ENCODE measurements at places on chromosomes 5 and 9.

DNA sequence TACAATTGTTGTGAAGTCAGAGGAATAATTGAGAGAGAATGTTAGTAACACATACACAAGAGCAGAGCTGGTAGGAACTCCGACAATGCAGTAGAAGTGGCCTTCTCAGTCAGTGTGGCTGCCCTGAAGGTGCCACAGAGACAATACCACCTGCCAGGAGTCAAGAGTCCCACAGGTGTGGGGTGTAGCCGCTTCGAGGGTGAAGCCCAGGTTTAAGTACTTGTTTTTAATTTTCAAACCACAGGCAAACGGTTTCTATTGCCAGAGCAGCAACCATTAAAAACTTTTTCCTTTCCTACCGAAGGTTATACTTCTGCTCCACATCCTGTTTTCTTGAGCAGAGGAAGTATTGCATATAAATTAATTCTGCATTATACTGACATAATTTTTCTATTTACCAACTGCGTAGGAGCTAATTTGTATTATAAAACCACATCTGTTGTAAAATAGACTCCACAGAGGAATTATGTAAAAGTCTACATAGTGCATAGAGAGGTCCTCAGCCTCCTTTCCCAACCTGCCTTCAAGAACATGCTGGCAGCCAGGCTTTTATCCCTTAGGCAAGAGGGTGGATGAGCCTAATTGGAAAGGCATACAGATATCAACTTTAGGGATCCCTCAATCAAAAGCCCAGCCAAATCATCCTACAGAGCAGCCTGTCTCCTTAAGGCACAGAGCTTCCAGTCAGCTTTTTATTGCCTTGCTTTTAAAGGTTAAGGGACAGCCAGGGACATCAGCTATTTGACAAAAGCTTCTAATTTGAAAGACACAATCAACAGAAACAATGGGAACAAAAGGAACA lies 12.9 kb upstream of the ACTBL2 start:
- no peak for ATAC-seq

GRCh38 chr5:148697180-148697808 lies 43.0 kb upstream of the HTR4 start:
- no peak for ATAC-seq

DNA sequence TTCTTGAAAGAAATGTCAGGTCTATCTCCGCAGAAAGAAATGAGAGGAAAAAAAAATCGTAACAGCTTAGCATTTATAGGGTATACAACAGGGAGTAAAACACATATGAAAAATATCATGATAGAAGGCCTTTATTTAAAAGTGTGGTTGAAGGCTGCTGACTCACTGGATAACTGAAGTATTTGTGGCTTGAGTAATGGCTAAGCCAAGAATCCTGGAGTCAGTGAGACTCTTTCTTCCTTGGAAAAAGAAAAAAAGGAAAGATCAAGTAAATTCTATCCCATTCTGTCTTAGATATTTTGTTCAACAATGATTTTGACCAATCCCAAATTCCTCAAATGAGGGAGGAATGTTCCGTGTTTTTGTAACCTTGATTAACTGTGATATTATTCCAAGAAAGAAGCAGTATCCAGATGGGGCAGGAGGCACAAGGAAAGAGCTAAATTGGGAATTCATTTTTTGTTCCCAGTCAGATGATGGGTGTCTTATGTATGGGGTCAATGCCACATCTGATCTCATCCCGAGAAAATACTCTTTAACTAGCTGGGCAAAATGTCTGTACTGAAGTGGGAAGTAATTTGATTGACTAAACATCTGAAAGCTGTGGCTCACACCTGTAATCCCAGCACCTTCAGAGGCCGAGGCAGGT lies 64.3 kb upstream of the MYO10 start:
- ATAC-seq, result no peak

DNA sequence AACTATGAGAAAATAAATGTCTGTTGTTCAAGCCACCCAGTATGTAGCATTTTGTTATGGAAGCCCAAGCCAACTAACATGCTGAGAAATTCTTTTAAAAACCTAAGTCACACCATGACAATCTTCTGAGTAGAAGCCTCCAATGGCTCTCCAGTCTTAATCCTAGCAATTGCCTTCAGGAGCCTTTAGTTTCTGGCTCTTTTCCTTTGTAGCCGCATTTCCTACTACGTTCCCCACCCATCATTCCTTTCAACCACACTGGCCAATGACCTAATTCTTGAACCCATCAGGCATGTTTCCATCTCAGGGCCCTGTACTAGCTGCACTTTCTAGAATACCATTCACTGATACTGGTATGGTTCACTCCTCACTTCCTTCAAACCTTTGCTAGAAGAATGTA lies 2.1 kb upstream of the MRPS30 start:
- no peak for ATAC-seq

- ATAC-seq, result no peak
Observed at GRCh38 chr5:3995954-3996619, 400.5 kb downstream of the IRX1 start.

DNA sequence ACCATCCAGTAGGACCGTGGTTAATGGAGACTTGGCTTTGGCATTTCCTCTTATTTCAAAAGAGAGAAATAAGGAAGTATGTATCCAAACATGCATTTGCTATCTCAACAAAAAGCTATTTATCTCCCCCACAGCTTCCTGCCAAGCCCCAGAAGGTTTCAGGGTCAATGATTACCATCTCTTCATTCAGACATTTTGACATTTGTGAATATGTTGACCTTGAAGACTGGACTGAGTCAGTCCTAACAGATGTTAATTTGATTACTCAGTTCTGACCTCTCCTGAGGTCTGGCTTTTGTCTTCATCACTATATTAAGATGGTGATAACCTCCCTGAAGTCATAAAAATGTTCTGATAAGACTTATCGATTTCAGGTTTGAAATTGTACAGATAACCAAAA lies 479.4 kb downstream of the AGTPBP1 start:
- no peak for ATAC-seq

GRCh38 chr5:57664700-57665099 lies 182.1 kb upstream of the ACTBL2 start:
- no peak for ATAC-seq

GRCh38 chr9:96064826-96065481 lies 189.5 kb downstream of the ERCC6L2 start:
- ATAC-seq, result no peak

- no peak for ATAC-seq
Observed at GRCh38 chr9:115292584-115293279, 174.8 kb upstream of the TNC start.

- ATAC-seq, result no peak
Observed at GRCh38 chr9:90059436-90059835, 454.6 kb downstream of the GADD45G start.

- no peak for ATAC-seq
Observed at GRCh38 chr9:114426046-114426948, 38.5 kb upstream of the AKNA start.

DNA sequence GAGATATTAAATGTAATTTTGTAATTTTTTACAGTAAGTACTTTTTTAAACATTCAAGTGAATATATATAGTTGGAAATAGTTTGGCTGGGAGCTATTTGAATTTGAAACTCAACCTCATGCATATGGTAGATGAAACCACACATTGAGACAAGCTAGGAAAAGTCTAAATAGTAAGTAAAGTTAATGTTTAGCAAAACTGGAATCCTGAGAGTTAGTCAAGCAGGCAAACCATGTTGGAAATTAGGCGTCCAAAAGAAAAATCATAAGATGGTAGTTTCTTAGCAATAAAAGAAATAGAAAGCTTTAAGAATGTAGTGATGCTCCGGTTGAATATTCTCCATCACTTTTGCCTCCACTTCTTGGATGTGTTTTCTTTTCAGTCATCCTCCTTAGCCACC lies 657.1 kb upstream of the CDH10 start:
- ATAC-seq, result no peak

DNA sequence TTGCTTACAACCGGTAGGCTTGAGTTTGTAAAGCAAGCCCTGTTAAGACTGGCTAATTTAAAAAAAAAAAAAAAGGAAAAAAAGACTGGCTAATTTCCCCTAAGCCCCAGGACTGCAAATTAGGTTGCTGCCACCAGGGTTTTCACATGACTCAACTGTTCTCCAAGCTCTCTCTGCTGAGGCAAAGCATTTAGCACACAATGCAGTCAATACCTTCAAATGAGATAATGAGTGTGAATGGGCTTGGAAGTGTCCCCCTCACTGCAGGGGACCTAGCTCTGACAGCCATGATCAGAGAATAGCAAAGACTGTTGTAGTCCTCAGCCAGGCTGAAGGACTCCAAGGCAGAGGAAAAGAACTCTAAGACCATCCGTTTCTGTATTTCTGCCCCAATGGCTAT lies 42.8 kb upstream of the ZSWIM6 start:
- no peak for ATAC-seq

DNA sequence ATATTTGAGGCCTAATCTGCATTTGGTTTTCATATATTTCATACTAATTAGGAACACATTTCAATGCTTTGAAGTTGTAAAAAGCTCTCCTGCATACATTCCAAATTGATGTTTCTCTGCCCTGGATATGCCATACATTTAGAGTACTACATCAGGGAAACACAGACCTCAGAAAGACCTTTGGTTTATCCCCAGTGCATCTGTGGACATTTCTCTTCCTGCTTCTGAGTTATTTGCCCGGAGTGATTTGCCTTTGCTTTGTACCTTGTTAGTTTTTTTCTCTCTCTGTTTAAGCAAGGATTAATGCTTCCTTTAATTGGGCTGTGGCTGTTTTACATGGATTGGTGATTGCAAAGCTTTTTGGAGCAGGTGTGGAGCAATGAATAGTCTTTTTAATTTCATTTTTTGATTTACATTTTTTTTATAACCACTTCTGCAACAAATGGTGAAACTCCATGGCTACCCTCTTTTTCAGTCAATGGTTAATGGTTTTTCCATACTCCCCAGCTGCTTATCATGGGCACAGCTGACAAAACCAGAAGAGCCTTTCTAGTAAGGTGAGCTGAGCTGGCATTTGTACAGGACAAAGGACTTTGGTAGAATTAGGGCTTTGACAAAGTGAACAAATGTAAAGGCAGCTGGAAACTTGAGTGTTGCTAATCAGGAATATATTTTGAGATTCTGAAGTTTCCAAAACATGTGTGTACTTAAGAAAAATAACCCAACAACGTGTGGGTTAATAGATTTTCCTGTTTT lies 54.2 kb downstream of the ZSWIM6 start:
- ATAC-seq, result no peak

DNA sequence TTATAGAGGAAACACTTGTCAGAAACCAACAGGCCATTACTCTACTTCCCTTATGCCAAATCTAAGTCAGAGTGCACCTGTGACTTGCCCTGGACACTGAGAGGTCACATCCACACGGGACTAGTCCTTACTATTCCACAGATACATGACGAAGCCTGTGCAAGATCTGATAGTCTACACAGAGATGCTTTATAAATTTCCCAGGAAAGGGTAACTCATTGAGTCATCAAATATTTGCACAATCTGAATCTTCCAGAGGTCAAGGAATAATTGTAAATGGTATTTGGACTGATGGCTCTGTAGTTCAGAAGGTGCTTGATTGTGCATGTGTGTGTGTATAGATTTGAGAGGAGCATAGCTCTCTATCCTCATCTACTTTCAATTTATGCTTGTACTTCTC lies 55.2 kb upstream of the JAK2 start:
- ATAC-seq, result no peak

- no peak for ATAC-seq
Observed at GRCh38 chr5:177089825-177090641, 3.3 kb downstream of the FGFR4 start.

GRCh38 chr5:13212886-13213285 lies 731.6 kb downstream of the DNAH5 start:
- no peak for ATAC-seq

- no peak for ATAC-seq
Observed at GRCh38 chr5:148384380-148384737, 601 bp downstream of the FBXO38 start.

GRCh38 chr5:123414974-123415373 lies 8.2 kb downstream of the CEP120 start:
- ATAC-seq, result no peak

- ATAC-seq, result no peak
Observed at GRCh38 chr5:133792024-133792423, 176.4 kb downstream of the C5orf15 start.

- no peak for ATAC-seq
Observed at GRCh38 chr5:76273206-76273885, 129.7 kb upstream of the IQGAP2 start.

GRCh38 chr5:77849308-77849900 lies 73.3 kb upstream of the TBCA start:
- ATAC-seq, result no peak

GRCh38 chr9:93246526-93246925 lies 62.6 kb downstream of the WNK2 start:
- no peak for ATAC-seq

DNA sequence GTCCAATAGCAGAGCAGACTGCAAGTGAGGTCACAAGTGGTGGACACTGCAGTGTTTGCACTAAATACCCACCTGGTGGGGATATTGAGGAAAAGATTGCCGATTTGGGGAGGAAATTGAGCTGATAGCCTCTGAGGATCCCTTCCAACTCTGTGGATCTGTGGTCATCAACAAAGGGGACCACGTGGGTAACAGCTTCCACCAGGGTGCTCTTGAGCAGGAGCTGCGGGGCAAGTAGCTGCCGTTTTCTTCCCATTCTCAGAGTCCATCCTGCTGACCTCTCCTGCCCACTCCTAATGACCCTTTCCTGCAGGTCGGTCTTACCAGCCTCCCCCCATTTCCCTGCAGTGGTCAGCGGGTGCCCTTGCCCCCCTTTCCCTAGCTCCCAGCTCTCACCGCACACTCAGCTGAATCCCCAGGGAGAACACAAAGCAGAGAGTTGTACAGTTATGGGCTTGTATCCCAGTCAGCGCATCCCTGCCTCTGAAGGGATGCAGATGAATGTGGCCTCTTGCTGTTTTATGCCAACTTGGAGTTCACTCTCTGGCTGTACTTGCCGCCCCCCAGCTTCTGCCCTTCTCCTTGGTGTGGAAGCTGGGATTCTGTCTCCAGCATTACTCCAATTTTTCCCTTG lies 18.0 kb downstream of the DAPK1 start:
- ATAC-seq, result no peak

- no peak for ATAC-seq
Observed at GRCh38 chr9:136992819-136993369, 672 bp downstream of the PAXX start.

DNA sequence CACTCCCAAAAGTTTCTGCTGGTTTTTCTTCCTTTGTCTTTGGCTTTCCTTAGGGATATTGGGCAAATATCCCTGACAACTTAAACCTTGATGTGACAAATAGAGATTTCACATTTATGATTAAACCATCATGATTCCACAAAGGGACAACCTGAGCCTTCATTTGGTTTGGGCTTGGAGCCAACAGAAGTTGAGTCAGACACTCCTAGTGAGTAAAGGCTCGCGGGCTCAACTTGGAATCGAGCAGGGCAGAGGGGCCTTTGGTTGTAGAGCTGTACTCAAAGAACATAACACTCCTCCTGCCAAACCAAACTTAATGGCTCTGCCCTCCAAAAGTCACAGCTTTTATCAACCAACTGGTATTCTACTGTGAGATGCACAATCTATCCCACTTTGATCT lies 290.2 kb upstream of the MAP3K1 start:
- no peak for ATAC-seq

Data from activated CD4-positive, CD25-positive, alpha-beta regulatory T cell treated with anti-CD3 and anti-CD28 coated beads, Interleukin-2, amount 50 U/mL, for 24 hours (primary cell).